ENCODE measurements at places on chromosomes 1 and 21.

DNA sequence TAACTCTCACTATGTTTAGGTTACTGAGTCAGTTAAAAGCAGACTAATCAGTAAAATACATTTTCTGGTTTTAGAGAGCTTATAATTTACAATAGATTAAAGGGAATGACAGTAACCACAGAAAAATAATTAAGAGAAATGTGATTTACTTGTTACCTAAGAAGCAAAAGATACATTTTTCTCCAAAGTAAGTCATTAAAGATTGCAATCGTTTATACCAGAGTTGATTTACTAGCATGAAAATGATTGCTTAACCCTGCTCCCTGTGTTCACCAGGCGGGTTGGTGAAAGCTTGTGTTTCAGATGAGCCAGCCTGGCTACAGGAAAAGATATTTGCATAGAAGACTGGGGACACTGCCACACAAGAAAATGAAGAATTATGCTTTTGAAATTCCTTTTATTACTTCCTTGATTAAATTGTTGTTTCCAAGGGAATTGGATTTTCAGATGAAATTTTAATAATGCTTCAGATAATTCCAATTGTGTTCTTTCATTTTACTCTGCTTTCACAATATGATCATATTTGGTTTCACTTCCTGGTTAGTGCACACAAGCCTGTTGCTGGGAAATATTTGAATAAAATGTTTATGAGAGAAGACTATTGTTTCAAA, 27.9 kb downstream of the LRRC8B start:
- DNase-seq: peak; percentile 96

DNA sequence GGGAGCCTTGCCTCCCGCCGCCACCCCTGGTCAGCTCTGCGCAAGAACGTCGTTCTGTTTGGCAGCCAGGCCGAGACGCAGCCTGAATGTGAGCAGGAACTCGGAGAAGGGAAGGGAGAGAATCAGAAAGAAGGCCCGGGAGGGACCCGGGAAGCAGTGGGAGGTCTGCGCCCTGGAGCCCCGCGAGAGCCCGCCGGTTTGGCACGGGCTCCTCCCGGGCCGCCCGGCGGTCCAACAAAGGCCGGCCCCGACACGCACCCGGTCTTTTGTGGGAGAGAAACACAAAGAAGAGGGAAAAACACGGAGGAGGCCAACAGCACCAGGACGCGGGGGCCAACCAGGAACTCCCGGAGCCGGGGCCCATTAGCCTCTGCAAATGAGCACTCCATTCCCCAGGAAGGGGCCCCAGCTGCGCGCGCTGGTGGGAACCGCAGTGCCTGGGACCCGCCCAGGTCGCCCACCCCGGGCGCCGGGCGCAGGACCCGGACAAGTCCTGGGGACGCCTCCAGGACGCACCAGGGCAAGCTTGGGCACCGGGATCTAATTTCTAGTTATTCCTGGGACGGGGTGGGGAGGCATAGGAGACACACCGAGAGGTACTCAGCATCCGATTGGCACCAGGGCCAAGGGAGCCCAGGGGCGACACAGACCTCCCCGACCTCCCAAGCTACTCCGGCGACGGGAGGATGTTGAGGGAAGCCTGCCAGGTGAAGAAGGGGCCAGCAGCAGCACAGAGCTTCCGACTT, 2.7 kb upstream of the OLIG2 start:
- DNase-seq: no peak

DNA sequence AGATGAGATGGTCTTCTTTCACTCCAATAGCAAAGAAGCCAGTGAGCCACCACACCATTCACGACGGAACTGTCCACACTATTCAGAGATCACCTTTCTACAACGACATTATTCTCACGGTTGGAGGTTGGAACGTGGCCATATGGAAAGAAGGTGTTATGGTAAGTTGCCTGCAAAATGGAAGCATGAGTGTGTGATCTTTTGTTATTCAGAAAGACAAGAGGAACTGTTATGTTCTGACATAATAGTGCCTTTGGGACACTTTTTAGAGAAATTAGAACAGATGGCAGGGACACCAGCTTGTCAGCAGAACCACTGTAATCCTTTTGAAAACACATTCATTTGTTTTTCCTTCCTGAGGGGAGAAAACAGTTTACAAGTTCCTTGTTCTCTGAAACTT, 75.8 kb upstream of the MCOLN3 start:
- peak; percentile 97 for DNase-seq

GRCh38 chr1:41456847-41457540, 27.5 kb downstream of the EDN2 start:
- no peak for DNase-seq

DNA sequence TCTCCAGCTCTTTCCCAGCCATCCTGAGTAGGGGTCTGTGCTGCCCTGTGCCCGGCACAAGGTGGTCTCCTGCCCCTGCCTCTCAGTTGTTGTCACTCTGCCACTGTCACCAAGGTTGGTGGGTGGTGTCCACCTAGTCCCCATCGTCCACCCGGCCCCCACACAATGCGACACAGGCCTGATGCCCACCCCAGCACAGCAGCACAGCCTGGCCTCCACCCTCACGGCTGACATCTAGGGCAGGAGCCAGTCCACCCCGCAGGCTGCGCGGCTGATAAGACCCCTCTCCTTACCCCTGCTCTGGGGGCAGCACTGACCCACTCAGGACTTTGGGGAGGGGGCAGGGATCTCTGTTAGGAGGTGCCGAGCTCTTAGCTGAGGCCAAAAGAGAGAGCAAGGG, 198.3 kb downstream of the LIPI start:
- DNase-seq: no peak

DNA sequence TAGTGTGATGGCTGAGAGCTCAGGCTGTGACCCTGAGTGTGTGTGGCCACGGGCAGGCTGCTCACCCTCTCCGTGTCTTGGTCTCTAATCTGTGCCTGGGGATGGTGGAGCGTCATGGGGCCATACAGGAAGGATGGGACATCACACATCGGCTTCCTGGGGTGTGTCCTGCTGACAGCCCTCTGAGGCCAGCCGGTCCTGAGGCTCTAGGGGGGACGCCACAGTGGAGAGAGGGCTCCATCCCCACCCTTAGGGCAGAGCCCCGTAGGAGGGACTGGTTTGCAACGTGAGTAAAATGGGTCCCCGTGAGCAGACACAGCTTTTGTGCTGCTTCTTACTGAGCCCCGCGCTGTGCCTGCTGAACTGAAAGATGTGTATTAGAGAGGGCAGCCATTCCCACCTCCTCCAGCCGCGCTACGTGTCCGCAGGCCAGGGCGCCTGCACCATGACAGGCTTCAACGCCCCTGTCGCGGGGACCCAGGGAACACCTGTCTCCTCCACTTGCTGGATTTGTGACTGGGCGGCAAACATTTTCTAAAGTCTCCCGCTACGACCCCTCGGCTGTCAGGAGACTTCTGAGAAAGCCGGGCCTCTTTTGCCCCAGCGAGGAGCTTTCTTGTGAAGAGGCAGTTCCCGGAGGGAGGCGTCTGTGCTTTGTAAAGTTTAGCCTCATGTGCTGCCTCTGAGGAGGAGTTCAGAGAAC, 8.1 kb downstream of the COL18A1 start:
- DNase-seq: no peak

- DNase-seq: no peak
Measured at GRCh38 chr1:184892116-184892515, 82.2 kb downstream of the NIBAN1 start.

- DNase-seq: no peak
Measured at GRCh38 chr21:46551636-46552241, 53.1 kb downstream of the S100B start.

- no peak for DNase-seq
Measured at GRCh38 chr1:34037109-34037508, 127.9 kb downstream of the CSMD2 start.

DNA sequence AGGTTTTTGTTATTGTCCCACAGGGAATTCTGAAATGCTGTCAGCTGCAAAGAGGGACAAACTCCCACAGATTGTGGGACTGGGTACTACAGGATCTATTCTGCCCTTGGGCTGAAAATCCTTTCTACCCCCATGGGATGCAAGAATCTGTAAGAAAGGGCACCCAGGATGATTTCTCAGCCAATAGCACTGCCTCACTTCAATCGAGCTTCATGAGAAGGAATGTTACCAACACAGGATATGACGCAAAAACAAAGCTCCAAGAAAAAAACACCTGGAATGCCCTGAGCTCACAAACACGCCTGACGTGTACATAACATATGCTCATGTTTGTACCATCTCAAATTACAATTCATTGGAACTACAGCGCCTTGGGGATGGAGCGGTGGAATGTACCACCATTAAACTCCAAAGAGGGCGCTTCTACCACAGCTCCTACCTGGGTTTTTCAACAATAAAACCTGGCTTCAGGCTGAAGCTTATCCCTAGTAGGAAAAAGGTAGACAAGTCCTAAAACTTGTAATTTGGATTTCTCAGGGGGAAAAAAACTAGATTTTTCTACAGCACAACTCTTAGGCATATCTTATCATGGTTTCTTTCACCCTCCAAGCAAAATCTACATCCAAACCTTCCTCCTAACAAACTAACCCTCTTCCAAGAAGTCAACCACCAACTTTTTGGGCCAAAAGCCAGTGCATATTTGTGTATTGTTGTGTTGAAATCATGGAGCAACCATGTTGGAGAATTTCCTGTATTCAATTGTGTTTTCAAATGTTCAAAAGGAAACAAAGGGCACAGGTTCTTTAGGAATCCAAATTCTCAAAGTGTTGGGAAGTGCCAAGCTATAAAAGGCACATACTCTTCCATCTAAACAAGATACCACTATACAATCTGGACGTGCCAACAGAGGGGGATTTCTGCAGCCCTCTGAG, 78.9 kb downstream of the TGFBR3 start:
- DNase-seq: no peak

DNA sequence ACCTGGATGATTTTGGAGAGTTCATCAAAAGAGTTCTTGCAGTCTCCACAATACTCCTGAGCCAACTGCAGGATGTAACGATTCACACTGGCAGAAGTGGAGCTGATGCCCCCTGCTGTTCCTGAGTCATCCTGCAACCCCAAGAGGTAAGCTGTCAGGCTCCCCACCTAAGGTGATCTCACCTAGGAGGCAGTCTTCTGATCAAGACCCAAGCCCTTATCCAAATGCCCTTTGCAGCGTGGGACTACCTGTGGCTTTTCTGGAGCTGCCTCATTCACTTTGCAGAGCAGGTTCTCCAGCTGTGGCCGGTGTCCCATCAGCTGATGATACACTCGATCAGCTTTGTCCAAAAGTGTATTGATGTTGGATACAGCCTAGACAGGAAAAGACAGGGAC, 96.4 kb downstream of the UBR4 start:
- DNase-seq: no peak

DNA sequence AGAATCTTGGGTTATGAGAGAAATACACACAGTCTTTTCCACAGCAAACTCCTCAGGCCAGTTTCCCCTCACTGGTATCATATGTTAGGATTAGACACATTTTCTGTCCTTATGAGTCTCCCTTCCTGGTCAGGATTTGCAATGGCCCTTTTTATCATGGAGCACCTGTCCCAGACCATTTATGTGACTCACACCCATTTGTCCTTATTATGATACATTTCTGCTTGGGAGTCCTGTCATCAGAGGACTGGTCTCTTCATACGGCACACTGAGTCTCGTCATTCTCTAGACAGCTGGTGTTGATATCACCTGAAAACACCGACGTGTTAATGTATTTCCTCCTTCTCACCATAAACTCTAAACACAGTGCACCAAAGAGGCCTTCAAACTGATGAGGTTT, 105.0 kb upstream of the SYT6 start:
- no peak for DNase-seq

DNA sequence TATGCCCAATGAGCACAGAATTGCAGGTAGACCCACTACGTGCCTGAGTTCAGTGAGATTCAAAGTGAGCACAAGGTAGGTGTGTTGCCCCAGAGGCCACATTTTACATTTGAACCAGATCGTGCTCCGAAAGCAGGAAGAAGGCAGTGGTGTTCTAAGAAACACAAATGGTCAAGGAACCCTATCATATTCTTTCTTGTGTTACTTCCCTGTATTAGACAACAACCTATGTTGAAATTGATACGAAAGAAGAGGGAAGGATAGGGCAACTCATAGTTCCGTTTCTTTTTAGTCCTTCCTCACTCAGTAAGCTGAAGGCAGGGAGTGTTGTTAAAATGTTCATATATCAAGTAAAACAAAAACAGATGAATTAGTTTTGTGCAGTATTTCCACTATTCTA, 33.9 kb downstream of the OLFML2B start:
- no peak for DNase-seq

DNA sequence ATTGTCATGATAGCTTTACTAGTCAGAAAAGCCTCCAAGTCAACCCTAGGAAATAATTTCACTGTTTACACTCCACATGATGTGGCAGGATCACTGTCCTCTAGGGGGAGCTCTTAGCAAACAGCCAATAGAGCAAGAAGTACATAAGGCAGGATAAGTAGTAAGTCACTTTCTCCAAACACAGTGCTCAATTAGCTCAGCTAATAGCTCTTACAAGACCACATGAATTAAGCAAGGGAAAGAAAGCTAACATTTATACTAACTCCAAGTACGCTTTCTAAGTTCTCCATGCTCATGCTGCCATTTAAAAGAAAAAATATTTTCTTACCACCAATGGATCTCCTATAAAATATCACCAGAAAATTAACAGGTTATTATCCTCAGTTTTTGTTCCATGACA, 66.9 kb upstream of the LRIF1 start:
- peak; percentile 42 for DNase-seq

DNA sequence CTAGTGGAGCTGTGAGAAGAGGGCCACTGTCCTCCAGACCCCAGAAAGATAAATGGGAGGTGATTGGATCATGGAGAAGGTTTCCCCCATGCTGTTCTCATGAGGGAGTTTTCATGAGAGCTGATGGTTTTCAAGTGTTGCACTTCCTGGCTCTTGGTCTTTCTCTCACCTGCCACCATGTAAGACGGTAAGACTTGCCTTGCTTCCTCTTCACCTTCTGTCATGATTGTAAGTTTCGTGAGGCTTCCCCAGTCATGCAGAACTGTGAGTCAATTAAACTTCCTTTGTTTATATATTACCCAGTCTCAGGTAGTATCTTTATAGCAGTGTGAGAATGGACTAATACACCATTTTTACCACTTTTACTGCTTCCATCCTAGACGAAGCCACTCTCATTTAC, 27.6 kb downstream of the GPR88 start:
- no peak for DNase-seq

GRCh38 chr1:93705892-93706500, 24.4 kb upstream of the BCAR3 start:
- DNase-seq: no peak

DNA sequence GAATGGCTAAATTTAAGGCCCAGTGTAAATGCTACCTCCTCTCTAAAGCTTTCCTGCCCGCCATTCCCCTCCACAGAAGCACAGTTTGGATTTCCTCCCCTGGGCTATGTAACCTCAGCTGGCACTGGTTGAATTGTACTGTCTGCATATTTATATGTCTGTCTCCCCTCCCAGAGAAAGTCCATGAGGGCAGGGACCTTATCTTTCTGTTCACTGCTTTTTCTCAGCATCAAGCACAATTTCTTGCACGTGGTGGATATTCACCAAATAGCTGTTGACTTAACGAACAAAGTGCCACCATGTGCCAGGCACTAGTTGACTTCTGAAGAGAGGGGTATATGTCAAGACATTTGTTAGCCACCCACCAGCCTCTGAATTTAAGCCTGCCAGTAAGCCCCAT, 9.5 kb upstream of the PDIK1L start:
- no peak for DNase-seq

DNA sequence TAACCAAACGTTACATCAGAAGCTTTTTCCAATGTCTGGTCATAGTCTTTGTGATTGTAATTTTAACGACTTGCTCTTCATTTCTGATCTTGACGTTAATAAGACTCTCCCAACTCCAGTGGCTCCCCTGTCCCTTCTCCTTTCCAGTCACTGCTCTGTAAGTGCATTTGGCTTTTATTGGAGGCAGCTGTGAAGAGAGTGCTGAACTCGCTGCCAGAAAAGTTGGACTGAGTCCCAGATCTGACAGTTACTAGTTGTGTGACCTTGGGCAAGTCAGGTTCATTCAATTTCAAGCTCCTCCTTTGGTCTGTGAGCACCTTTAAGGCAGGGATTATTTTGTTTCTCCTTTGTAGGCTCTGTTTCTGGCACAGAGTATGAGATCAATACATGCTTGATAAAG, 109.6 kb upstream of the TSPAN2 start:
- no peak for DNase-seq
